ENCODE measurements at places on chromosomes 2 and 18.
A peak's percentile ranks its signal among the peaks of the same experiment; 100 is the strongest.

- DNase-seq, result no peak
These were observed 8.1 kb downstream of the METTL21A start for GRCh38 chr2:207617011-207617671.

- DNase-seq, result peak; percentile 61
These were observed at the start of gene KCNS3 for GRCh38 chr2:17878281-17879136. Gene KCNS3, plus strand, starts transcription at chr2:17878667. Its CDS starts 52,342 bp downstream, at chr2:17931009.

DNA sequence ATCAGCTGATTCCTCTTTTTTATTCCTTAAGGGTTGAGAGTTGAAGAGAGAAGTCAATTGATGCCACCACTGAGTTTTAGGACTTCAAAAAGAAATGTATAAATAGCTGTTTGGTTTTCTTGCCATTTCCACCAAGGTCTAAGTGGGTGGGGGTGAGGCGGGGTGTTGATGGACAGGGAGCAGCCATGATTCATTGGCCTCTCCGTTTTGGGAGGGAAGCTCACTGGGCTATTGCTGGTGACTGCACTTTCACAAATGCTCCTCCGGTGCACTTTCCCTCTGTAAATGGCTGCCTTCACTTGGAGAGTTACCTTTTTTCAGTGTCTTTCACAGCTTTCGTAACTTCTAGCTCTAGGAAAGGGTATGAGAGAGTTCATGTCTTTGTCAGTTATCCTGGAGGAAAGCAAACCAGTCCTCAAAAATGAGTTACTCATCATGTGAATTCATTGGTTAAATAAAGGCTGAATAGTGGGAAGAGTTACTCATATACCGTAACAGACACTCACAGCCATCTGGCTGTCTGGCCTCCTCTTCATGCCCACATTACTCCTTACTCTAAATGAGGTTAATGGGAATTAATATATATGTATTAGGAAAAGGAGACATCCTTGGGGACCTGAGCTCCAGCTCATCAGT is 17.4 kb upstream of the CTAGE1 start:
- DNase-seq, result no peak

DNA sequence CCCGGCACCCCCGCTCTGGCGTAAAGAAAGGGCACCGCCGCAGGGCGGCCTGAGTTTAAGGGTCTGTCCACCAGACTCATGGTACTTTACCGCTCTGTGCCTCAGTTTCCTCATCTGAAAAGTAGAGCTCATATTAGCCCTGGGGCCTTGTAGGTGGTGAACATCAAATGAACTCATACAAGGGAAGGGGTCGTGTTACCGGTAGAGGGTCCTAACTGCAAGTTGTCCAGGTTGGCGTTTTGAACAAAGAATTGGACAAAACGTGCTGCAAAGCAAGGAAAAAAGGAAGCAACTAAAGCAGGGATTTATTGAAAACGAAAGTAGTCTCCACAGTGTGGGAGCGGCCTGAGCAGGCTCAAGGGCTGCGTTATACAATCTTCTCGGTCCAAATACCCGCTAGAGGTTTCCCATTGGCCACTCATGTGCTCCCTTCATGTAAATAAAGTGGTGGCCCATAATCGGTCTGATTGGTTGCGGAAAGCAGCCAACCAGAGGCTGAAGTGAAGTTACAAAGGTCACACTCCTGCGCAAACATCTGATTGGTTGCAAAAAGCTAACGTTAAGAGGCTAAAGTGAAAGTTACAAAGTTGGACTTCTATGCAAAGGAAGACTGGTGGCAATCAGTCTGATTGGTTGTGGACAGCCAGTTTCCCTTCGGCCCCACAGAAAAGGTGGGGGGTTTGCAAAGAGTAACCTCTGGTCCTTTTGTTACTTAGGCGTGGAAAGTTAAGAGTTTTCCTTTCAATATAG is 80.7 kb upstream of the LDLRAD4 start:
- no peak for DNase-seq
